ENCODE measurements at places on chromosomes 1 and 21. TPM values are rescaled to one million over a fixed set of nuclear protein-coding genes. Genes with fewer than 3 reads are reported as not detected.

CFAP74 gene
- 0.20 TPM for total RNA-seq

S100A9 gene
- not detected for total RNA-seq

MYOG gene
- not detected for total RNA-seq

PLPPR5 gene
- total RNA-seq, result not detected

OR2T11 gene
- total RNA-seq, result not detected

TRPM2 gene
- total RNA-seq, result 0.13 TPM

KCNT2 gene
- 0.94 TPM for total RNA-seq

CR1 gene
- total RNA-seq, result 0.26 TPM

PTGFR gene
- total RNA-seq, result 11.1 TPM

NPHS2 gene
- total RNA-seq, result not detected

MAN1C1 gene
- not detected for total RNA-seq

RGS13 gene
- total RNA-seq, result not detected

DDAH1 gene
- total RNA-seq, result 18.2 TPM

PTGS2 gene
- 1.1 TPM for total RNA-seq

CGN gene
- 0.05 TPM for total RNA-seq

- no peak for DNase-seq
These were observed 39.2 kb downstream of the CSMD2 start for GRCh38 chr1:34125721-34126380.

DNA sequence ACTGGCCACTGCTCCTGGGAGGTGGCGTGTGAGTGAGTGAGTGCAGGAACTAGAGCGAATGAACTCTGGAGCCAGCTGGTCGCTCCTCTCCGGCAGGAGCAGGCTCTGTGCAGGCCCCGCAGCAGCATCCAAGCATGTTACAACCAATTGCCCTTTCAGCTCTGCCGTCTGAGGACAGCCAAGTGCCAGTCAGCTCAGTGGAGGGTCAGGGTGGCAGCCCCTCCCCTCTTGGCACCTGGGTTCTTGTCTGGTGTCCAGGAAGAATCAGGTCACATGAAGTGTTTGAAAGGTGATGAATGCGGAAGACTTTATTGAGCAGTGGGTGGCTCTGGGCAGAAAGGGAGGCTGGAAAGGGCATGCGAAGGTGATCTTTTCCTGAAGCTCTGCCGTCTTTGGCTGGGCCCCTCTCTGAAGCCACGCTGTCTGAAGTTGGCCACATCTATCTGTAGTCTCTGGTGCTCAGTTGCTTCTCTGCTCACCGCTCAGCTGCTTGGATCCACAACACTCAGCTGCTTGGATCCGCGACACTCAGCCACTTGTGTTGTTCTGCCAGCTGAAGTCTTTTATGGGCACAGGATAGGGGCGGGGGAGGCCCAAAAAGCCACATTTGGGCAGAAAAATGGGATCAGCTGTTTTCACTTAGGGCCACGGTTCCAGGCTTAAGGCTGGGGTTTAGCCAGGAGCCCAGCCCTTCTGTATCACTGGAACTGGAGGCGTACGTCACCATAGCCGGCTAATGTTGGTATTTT, 139.8 kb downstream of the ADSS2 start:
- no peak for DNase-seq

GRCh38 chr1:242240077-242240476, 241.2 kb upstream of the MAP1LC3C start:
- DNase-seq, result no peak

DNA sequence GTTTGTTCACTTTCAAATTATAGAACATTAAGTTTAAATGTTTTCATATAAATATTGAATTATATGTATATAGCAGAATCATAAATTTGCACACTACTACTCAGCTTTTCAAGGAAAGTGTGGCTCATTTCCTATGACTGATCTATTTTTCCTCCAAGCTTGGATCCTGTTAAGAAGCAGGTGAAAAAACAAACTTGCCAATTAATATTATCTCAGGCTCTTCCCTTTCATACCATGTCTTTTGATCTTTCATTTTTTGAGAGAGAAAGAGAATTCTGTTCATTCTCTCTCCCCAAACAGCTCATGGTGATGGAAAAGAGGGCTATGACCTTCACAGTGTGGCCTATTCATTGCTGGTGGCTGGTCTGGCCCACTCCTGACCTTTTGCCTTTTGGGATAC, 43.7 kb downstream of the SEC16B start:
- DNase-seq, result no peak

DNA sequence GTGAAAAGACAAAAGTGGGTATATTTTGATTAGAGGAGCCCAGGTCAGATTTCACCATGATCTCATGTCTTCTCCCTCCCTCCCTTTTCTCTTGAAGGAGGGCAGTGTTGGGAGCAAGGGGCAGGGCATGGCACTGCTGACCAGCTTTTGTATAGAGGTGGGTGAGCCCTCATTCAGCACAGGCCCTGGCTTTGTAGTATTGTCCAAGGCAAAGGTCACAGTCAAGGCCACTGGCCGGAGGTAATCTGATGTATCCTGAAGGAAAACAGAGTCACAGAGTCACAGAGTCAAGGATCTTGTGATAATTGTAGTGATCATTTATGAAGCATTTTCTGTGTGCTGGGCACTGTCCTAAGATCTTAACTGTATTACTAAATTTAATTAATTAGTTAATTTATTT, 11.9 kb downstream of the ITGA10 start:
- no peak for DNase-seq

DNA sequence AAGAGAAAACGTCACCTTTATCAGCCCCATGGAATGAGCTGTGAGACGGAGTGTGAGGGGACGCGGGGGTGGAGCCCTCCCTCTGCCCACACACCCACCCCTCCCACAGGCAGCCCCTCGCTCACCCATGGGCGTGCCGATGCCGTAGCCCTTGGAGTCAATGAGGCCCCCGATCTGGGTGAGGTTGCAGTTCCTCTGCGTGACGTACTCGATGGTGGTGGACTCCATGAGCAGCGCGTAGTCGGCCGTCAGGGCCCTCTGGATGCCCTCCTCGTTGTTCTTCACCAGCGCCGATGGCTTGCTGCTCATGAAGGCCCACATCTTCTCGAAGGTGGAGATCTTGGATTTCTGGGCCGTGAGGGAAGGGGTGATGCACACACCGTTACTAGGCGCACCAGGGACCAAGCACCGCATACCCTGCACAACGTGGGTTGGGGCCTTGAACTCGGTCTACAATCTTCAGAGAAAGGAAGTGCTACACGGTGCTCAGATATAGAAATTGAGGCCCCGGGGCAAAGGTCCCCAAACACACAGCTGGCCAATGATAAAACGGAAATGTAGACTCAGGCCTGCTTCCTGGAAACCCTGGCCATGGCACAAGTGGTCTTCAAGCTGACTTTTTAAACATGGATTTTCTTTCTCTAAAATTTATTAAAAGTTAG, 228.2 kb downstream of the GRIK3 start:
- DNase-seq, result no peak

DNA sequence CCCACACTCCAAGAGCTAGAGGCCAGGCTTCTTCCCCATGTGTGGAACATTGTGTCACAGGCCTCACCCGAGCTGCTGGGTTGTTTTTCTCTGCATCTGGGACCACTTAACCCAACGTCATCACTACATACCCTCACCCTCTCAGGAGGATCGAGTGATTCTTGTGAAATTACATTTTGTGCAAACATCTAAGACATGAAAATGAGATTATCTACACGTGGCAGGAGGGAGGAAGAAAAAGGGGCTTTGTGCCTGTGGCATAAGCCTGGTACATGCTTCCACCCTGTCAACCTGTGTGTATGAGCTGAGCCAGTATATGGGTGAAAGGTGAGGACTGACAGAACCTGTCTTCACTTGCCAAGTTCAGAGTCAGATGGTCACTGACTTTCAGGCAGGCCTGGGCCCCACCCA, 1.6 kb downstream of the CPT2 start:
- no peak for DNase-seq

DNA sequence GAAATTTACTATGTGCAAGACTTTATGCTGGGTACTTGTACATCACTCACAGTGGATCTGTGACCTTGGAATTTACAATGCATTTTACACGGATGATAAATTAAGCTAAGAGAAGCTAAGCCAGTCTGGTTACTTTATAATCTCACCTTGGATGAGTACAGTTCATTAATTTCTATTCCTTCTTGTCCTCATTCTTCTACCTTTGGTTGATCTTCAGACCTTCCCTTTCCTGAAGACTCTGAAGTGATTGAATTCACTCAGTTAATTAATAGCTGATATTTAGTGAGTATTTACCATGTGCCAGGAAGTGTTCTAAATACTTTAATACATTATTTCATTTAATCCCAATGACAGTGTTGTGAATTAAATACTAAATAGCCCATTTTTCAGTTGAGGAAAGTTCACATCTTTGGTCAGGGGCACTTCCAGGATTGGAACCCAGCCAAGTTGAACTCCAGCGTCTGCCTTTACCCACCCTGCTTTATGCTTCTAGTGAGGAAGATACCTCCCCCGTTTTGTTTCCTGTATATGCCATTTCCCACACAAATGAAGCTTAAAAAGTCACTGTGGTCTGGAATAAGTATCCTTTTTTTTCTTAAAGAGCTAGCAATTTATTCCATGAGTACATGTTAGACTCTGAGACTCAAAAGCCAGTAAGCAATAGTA, 146.6 kb downstream of the TLR5 start:
- DNase-seq, result no peak

- DNase-seq, result no peak
These were observed 3.0 kb upstream of the SPATC1L start for GRCh38 chr21:46187261-46187660.

DNA sequence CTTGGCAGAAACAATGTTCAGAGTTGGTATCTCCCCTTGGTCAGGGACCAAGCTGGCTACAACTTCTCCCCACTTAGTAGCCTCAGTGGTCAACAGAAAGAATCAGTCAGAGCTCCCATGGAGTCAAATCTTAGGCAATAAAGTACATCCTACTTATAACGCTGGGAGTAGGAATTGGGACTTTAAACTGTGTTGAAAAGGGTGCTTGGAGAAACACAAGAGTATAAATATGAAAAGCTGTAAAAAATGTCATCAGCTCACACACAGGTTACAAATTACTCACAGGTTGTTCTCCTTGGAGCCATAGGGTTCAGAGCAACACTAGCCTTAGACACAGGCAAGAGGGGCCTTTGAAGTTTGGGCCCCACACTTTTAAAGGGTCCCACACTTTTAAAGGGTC, 67.4 kb downstream of the WLS start:
- DNase-seq, result no peak

DNA sequence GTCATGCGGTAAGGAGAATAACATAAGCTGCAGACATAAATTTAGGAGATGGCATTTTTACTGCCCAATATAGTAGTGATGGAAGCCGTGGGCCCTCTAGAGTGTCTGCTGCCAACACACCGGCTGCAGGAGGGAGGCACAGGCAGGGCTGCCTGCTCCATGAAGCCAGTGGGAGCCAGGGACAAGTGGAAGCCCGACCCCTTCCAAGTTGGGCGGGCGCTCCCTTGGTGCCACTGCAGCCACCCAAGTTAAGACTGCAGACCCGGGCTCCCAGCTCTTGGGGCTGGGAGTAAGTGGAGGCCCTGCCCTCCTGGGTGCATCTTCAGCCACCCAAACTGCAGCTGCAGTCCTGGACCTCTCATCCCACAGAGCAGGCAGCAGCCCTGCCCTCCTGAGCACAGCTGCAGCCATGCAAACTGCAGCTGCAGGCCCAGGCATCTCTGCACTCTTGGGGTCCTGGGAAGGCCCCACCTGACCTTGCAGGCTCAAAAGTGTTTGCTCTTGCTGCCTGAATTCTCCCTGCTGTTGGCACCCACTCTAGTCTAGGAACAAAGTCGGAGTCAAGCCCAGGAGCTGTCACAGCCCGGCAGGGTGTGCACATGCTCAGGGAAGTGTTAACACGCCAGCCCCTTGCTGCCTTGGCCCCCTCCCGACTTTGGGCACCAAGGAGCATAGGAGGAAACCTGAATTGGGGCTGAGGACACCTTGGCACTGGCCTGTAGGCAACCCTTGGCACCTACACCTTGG, 437.2 kb upstream of the PRMT6 start:
- DNase-seq, result no peak

GRCh38 chr1:211781260-211781659, 49.3 kb downstream of the LPGAT1 start:
- DNase-seq, result no peak

DNA sequence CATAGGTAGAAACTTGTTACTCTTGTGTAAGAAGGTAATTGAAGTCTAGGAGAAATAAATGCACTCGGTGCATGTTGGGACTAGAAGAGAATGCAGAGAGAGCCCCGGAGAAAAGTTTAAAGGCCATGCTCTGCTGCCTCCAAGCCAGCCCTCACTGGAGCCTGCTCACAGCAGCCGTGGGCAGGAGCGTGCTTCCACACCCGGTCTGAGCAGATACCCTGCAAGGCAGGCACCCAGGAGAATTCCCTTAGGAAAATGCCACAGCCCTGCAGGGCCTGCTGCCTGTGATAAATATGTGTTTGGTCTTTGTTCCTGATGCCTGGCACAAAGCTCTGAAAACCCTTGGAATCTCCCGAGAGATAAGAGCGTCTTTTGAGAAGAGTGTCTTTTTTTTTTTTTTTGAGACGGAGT, 22.8 kb downstream of the C2CD2 start:
- DNase-seq, result no peak

DNA sequence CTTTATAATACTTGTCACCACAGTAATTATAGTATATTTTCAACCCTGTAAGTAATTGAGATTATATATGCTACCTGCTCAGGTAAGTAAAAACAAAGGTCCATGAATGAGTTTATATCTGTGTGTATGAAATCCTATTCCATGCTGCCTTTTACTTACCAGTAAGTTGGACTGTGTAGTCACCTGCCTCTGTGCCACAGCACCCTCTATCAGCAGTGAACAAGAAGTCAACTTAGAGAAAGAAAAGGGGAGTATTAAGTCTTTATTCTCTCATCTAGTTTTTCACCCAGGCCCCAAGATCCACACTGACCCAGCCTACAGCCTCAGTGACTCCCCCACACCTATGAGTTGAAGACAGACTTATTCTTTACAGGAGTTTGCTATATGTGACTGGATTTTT, 36.9 kb upstream of the IFI16 start:
- no peak for DNase-seq

- no peak for DNase-seq
These were observed 29.4 kb downstream of the PSMG1 start for GRCh38 chr21:39153842-39154241.

GRCh38 chr1:34792868-34793727, at the start of gene GJA4:
GJA4 (plus strand) TSS chr1:34792999; CDS start chr1:34794214, 1,215 bp downstream.
- DNase-seq, result no peak

GRCh38 chr1:18944810-18945209, 11.7 kb downstream of the IFFO2 start:
- no peak for DNase-seq

GRCh38 chr1:46180082-46180616, 3.9 kb upstream of the P3R3URF start:
- no peak for DNase-seq

DNA sequence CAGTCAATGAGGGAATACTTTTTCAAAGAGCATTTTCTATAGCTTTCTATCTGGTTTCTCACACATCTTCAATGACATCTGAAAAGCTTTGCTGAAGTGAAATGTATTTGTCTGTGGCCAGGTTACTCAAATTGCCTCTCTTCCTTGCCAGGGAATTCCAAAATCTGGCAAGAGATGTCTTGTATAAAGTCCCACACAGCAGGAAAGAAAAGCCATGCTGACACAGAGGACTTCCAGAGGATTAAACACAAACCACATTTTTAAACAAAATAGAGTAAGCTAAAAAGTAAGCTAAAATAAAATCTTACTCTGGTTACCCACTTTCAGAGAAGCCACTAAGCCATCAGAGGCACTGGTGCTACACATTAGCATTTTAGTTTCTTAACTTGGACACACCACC, 93.1 kb upstream of the BCAR3 start:
- DNase-seq, result peak; percentile 42

GRCh38 chr1:21622466-21623315, 46.5 kb downstream of the RAP1GAP start:
- DNase-seq, result no peak

- no peak for DNase-seq
These were observed 91.6 kb downstream of the RNF220 start for GRCh38 chr1:44496541-44497171.

Data from MG63 (cell line).